ENCODE measurements at places on chromosomes 7 and 10.
A peak's percentile ranks its signal among the peaks of the same experiment; 100 is the strongest.

DNA sequence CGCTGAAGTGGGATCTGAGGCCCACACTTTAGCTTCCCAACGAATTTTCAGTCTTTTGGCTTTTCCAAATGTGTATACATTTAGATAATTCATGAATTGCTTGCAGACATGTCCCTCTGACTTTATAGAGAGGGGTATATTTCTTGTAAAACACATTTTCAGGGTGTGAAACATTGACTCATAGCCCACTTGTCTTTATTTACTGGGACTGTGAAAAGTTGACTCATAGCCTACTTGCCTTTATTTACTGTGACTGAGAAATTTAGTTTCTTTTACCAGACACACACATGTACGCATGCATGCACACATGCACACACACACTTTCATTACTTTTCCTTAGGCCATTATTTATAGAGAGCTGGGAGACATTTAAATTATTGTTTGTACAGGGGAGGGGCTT, 79.1 kb downstream of the VTI1A start:
- DNase-seq = no peak

- DNase-seq = peak; percentile 19
These were observed 7.5 kb downstream of the KCP start for GRCh38 chr7:128902761-128903585.

DNA sequence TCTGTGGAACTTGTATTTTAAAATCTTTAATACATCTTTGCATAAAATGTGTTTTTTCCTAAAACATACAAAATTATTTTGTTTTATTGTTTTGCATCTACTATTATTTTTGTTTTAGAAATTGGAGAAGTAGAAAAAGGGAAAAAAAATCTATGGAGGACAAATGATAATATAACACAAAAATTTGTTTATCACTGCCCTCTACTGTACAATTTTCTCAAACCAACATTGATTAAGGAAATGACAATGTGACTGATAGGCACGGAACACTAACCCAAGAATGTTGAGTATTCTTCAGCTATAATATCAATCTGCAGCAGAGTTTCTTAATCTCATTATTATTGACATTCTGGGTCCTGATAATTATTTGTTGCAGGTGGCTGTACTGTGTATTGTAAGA, 9.5 kb upstream of the ING3 start:
- DNase-seq = no peak

DNA sequence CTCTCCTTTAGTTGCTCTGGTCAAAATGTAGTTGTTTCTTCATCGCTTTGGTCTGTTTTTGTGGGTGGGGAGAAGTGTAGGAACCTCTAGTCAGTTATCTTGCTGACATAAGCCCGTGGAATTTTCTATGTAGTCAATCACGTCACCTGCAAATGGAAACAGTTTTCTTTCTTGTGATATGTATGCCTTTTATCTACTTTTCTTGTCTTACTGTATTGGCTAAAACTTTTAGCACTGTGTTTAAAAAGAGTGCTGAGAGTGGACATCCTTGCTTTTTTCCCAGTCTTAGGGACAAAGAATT, 42.3 kb downstream of the AKR1E2 start:
- no peak for DNase-seq

GRCh38 chr10:80126876-80127275, 5.7 kb upstream of the PLAC9 start:
- DNase-seq = no peak

- DNase-seq = no peak
These were observed 10.9 kb downstream of the CDCA7L start for GRCh38 chr7:21934808-21935207.

DNA sequence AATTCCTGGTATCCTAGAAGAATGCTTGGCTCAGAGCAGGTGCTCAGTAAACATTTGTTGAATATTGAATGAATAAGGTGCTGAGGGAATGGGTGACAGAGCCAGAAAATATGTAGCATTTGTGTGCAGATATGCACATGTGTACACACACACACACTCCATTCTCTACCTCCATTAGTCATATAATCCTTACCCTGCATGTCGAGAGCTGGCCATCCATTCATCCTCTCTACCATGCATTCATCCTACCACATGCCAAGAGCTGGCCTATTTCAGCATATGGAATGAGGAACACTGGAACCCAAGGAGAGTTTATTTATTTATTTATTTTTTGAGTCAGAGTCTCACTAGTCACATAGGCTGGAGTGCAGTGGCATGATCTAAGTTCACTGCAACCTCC, 284.8 kb downstream of the PLXNA4 start:
- DNase-seq = no peak

DNA sequence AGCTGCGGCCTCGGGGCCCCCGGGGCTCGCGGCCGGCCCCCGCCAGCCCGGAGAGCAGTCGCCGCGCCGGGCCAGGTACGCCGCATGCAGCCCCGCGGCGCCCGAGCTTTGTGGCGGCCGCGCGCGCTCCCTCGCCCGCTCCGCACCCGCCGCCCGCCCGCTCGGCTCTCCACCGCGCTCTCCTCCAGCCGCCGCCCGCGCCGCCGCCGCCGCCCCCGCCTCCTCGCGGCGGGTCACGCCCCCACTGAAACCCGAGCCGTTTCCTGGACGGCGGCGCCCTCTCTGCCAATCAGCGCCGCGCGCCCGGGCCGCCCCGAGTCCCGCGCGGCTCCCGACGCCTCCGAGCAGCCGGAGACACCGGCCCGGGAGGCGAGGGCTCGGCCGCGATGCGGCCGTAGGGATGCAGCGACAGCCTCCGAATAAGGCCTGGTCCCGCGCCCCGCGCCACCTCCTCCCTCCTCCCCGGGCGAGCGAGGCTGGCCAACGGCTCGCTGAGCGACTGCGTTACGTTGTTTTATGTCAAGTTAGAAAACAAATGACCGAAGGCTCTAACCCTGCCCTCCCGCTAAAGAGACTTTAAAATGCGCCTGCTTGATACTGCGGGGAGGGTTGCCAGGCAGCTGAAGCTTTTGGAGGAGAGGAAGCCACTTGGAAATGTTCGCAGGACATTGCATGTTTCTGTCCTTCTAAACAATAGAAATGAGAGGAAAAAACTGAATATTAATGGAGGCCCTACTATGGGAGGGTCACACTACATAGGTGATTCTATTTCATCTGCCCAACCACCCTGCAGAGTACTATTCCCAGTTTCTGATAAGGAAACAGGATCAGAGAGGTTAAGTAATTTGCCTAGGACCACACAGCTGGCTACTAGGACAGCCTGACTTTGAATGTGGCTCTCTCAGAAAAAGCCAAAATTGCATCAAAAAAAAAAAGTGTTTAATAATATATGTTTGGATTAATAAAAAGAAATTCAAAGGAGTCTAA, at the start of gene FGFR2:
TSS of gene FGFR2 (minus strand) at position 182 of the 987 bp plus-strand sequence. CDS start 4,627 bp downstream, outside the sequence.
- peak; percentile 98 for DNase-seq

DNA sequence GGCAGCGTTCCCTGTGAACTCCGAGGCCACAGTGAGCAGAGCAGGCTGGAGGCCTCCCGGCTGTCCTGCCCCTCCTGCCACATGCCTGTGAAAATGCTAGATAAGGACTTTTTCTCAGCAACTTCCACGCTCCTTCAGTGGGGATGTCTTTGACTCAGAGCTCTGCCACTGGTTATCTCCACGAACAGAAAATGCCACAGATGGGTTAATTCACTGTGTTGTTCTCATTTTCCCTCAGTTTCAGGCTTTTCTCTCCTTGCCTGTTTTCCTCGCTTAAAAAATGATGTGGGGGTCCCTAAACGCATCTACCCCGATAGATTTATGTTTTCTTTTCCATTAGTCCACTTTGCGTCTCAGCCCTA, 51.3 kb downstream of the IKZF1 start:
- DNase-seq = no peak

GRCh38 chr7:19463581-19463980, 245.3 kb downstream of the POLR1F start:
- DNase-seq = no peak
